ENCODE measurements at places on chromosomes 16 and 17. TPM values are rescaled to one million over a fixed set of nuclear protein-coding genes. Genes with fewer than 3 reads are reported as not detected.

- DNase-seq = no peak
- H3K4me3 ChIP-seq = no peak overlapping the region
- no peaks in the 10 kb centered on the region for H3K4me1 ChIP-seq
- no peak overlapping the region for H3K27ac ChIP-seq
- no peaks in the 10 kb centered on the region for H3K36me3 ChIP-seq
These were observed 95.5 kb upstream of the ZNF469 start for GRCh38 chr16:88287219-88287618.

- H3K4me1 ChIP-seq = no peaks in the 10 kb centered on the region
- DNase-seq = no peak
- no peaks in the 10 kb centered on the region for H3K36me3 ChIP-seq
- no peak overlapping the region for H3K27ac ChIP-seq
- H3K27me3 ChIP-seq = no peaks in the 10 kb centered on the region
These were observed 162.4 kb upstream of the TOX3 start for GRCh38 chr16:52709306-52709705.

DNA sequence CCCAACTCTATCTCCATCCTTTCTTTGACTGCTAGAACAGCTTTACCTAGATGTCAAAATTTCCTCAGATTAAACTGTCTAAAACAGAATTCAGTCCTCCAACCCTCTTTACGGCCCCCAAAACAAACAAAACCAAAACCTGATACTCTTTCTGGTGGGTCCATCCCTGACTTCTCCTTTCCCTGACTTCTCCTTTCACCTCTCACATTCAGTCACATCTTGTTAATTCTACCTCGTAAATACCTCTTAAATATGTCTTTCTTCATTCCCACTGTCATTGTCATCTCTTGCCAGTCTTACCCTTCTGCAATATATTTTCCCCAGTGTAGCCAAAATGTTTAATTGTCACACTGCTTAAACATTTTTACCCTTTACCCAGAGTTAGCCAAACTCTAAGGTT is 4.6 kb downstream of the PPM1E start:
- H3K27ac ChIP-seq = no peak overlapping the region
- DNase-seq = no peak
- no peak overlapping the region for H3K4me3 ChIP-seq
- peaks cover 8% of the 10 kb centered on the region for H3K4me1 ChIP-seq
- no peaks in the 10 kb centered on the region for H3K36me3 ChIP-seq

DNA sequence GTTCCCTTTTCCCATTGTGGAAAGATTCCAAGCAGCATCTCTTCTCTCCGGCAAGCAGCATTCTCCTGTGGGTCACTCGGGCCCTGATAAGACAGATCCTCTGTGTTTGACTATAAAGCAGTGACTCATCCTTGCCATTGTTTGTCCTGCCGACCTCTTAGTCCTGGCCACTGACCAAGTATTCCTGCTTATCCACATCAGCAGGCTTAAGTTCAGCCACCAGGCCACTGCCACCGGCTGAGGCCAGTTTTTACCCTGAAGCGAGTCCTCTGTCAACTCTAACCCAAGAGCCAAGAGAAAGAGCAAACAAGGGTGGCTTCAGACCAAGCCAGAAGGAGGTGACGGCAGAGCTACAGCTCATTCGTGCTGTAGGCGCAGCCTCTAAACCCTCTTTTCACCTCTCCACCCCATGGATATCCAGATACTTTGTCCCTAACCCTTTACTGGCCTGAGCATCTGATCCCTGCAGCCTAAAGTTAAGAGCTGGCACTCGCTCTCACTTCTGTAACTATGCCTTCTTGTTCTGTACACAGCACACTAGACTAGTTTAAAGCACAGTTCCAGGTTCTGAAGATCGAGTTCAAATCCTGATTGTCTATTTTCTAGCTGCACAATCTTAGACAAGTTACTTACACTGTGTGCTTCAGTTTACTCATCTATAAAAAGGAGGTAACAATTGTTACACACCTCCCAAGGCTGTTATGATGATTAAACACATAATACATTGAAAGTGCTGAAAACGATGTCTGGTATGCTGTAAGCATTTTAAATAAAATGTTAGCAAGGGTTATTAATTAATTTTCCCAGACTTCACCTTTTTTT is 31.0 kb downstream of the SOX9 start:
- H3K27me3 ChIP-seq = no peaks in the 10 kb centered on the region
- H3K36me3 ChIP-seq = no peaks in the 10 kb centered on the region
- no peak overlapping the region for H3K4me3 ChIP-seq
- no peak for DNase-seq
- no peaks in the 10 kb centered on the region for H3K4me1 ChIP-seq

- DNase-seq = peak; percentile 20
- no peak overlapping the region for H3K27ac ChIP-seq
- H3K4me1 ChIP-seq = no peaks in the 10 kb centered on the region
- H3K27me3 ChIP-seq = no peaks in the 10 kb centered on the region
- no peak overlapping the region for H3K4me3 ChIP-seq
These were observed 165.4 kb downstream of the AIPL1 start for GRCh38 chr17:6269478-6269877.

DNA sequence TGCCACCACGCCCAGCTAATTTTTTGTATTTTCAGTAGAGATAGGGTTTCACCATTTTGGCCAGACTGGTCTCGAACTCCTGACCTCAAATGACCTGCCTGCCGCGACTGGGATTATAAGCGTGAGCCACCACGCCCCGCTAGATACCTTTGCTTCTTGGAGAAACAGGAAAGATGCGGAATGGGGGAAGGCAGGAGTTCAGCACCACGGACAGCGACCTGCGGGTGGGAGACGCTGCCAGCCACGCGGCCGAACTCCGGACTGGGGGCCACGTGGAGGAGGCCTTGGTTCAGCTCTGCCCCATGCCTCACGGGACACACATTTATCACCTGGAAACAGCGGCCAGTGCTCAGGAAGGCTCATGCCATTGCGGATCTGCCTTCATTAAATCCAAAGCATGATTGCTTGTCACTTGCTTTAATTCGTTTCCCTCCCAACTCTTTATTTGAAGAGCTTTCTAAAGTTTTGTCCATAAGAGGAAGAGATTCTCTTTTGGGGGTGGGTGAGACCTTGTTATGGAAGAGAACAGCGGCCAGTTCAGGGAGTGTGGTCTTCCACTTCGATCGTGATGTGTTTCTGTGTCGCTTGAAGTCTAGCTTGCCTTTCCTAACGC is 219.9 kb downstream of the ENGASE start:
- H3K4me1 ChIP-seq = no peaks in the 10 kb centered on the region
- H3K27ac ChIP-seq = no peak overlapping the region
- no peak overlapping the region for H3K4me3 ChIP-seq

- no peak overlapping the region for H3K4me3 ChIP-seq
- H3K27ac ChIP-seq = no peak overlapping the region
- H3K4me1 ChIP-seq = no peaks in the 10 kb centered on the region
These were observed 80.9 kb upstream of the NLRP1 start for GRCh38 chr17:5665164-5665563.

DNA sequence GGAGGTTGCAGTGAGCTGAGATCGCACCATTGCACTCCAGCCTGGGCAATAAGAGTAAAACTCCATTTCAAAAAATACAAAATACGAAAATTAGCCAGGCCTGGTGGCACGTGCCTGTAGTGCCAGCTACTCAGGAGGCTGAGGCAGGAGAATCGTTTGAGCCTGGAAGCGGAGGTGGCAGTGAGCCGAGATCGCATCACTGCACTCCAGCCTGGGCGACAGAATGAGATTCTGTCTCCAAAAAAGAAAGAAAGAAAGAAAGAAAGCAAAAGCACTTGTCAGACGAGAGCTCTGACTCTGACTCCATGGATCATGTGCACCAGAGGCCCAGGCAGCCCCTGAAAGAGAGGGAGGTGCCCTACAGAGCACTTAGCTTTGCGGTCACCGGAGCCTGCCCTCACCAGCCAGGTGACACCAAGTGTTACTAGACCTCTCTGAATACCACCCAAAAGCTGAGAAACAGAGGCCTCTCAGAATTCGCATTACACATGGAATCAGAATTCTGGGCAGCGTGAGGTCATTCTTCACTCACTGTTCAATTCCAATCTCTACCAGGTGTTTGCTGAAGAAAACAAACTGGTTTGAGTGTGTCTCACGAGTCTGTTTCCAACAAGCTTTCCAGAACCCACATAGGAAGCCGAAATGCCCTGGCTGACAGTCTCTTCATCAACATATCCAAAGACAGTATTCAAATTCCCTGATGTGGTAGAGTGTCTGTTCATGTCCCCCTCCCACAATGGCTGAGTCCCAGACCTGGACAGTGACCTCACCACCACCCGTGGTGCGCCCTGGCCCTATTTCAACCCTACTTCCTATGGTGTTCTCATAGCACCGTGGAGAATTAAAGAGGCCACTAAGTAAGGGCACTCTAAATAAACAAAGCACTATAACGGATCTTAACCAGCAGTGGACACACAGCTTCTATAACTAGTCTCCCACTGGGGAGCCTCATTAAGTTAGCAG is 1.5 kb downstream of the FLCN start:
- no peak for DNase-seq
- H3K4me1 ChIP-seq = peaks cover 12% of the 10 kb centered on the region
- no peak overlapping the region for H3K27ac ChIP-seq
- no peaks in the 10 kb centered on the region for H3K27me3 ChIP-seq

DNA sequence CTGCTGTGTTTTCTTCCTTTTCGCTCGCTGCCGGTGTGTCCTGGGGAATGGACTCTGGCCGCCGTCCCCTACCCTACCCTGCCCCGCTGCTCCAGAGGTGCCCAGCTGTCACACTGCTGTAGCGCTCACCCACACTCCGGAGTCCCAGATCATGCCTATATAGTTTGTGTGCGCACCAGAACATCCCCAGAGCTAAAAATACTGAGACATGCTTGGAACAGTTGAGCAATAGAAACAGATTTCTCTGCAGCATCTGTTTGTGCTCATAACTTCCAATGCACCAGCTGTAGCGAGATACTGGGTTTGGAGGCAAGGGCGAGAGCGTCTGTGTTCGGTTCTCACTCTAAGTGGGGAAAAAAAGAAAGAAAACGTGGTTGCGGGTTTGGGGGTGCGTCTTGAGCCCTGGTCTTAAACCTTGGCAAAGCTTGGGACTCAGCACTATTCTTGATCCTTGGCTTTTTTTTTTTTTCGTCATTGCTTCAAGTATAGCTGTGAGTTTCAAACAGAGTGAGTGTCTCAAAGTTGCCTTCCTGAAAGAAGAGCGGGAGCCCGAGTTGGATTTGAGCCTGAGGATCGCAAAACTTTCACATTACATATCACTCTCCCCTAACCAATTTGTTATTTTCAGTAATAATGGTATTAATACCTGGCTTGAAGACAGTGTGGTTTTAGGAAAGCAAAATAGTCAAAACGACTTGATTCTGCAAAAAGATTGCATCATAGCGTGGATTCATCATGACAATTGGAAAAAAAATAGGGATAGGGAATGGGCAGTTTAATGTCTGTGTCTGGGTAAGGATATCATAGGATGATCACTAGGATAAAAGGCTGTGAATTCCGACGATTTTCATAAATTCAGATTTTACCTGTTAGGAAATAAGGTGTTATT is 621 bp downstream of the KCNJ2 start:
- peaks cover 44% of the 10 kb centered on the region for H3K27me3 ChIP-seq
- peaks cover 14% of the 10 kb centered on the region for H3K4me1 ChIP-seq
- no peaks in the 10 kb centered on the region for H3K36me3 ChIP-seq
- peak overlapping the region; percentile 34 for H3K27ac ChIP-seq
- H3K4me3 ChIP-seq = peak overlapping the region; percentile 49

DNA sequence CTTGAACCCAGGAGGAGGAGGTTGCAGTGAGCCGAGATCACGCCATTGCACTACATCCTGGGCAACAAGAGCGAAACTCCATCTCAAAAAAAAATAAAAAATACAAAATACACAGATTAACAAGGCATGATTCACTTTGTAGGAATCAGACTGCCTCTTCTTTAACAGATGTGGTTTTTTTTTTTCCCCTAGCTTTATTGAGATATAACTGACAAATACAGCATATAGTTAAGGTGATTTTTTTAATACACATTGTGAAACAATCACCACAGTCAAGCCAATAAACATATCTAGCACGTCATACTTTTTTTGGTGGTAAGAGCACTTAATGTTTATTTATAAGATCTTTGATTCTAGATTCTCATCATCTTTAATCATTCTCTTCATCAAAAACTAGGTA is 87.8 kb downstream of the SPAG9 start:
- no peak for DNase-seq
- H3K27ac ChIP-seq = no peak overlapping the region
- no peak overlapping the region for H3K4me3 ChIP-seq
- H3K4me1 ChIP-seq = peaks cover 5% of the 10 kb centered on the region
- H3K27me3 ChIP-seq = no peaks in the 10 kb centered on the region
- peaks cover 10% of the 10 kb centered on the region for H3K36me3 ChIP-seq

DNA sequence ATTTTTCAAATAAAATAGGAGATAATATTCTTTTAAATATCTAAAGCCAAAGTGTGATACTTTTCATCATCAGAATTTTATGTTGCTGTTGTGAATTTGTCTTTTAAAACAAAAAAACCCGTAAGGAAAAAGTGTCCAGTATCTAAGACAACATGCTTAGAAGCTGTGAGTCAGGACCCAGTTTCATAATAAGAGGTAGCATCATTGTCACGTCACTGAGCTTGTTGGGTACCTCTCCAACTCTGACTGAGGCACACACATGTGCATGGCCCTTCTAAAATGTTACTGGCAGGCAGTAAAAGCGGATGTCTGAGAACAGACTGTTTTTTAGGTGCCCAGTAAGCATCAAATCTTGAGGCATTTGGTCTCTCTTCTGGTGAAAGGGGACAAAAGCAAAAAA is 2.5 kb downstream of the CIAPIN1 start:
- H3K27ac ChIP-seq = no peak overlapping the region
- H3K27me3 ChIP-seq = no peaks in the 10 kb centered on the region
- no peak for DNase-seq
- H3K4me1 ChIP-seq = peaks cover 6% of the 10 kb centered on the region

GRCh38 chr17:27978689-27979175 is 63.7 kb upstream of the NLK start:
- DNase-seq = no peak
- H3K36me3 ChIP-seq = no peaks in the 10 kb centered on the region
- H3K4me3 ChIP-seq = no peak overlapping the region
- no peak overlapping the region for H3K27ac ChIP-seq
- no peaks in the 10 kb centered on the region for H3K27me3 ChIP-seq

GRCh38 chr17:14557480-14557879 is 256.6 kb downstream of the HS3ST3B1 start:
- no peak for DNase-seq
- no peak overlapping the region for H3K27ac ChIP-seq
- H3K36me3 ChIP-seq = no peaks in the 10 kb centered on the region
- no peak overlapping the region for H3K4me3 ChIP-seq
- H3K27me3 ChIP-seq = no peaks in the 10 kb centered on the region
- peaks cover 12% of the 10 kb centered on the region for H3K4me1 ChIP-seq

GRCh38 chr16:56005958-56006357 is 130.8 kb upstream of the CES5A start:
- no peaks in the 10 kb centered on the region for H3K27me3 ChIP-seq
- H3K4me1 ChIP-seq = no peaks in the 10 kb centered on the region
- DNase-seq = no peak
- no peaks in the 10 kb centered on the region for H3K36me3 ChIP-seq
- H3K4me3 ChIP-seq = no peak overlapping the region
- no peak overlapping the region for H3K27ac ChIP-seq

Gene EMC6
- total RNA-seq = 18.3 TPM

All from thymus (tissue), 14 donors.